ENCODE measurements at places on chromosomes 2 and 18.
A peak's percentile ranks its signal among the peaks of the same experiment; 100 is the strongest.

GRCh38 chr2:141927536-141927935 is 203.3 kb downstream of the LRP1B start:
- no peak for DNase-seq

- no peak for DNase-seq
Observed at GRCh38 chr2:4653991-4654390, 950.6 kb downstream of the DCDC2C start.

GRCh38 chr2:11155381-11156035 is at the start of gene SLC66A3:
Gene SLC66A3, plus strand, starts transcription at chr2:11155467. Its CDS starts 80 bp downstream, at chr2:11155547.
- DNase-seq = peak; percentile 73

DNA sequence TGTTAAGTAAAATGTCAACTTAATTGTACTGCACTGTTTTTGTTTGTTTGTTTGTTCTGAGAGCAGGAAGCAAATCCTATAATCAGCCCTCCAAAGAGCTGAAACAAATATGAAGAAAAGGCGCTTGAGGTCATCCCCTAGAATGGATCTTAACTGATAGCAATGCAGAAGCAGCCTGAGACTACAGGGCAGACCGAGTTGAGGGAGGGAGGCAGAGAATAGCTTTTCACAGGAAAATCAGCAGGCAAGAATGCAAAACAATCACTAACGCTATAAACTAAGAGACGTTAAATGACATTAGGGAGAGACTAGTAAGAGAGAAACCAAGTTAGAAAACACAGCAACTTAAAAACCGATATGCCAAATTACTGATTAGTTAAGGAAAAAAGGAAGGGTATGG is 37.2 kb downstream of the GALNT1 start:
- DNase-seq = no peak

DNA sequence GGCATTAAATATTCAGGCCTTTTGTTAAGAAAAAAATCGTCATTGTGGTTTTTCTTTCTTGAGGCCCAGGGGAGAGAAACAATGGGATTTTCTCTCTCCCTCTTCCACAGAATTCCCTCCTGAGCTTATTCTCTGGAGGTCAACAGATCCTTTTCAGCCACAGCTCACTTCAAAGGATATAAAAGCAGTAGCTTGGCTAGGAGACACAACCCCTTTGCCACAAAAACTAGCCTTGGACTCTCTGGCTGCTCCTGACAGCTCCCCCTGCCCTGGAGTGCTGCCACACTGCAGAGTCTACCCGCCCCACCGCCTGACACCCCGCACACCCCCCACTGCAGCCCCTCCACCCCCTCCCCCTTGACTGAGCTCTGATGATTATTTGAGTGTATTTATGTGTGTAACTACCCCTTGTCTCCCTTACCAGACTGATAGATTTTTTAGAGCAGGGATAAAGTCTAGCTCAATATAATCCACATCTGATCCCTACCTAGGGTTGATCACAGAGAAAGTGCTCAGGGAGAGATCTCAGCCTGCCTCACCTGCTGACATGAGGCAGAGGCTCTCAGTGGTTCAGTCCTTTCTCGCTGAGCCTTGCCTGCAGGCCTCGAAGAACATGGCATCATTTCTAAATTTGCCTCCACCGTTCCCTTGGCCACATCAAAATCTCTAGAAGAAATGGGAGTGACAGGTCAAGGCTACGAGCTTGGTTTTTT is 132.2 kb upstream of the SP5 start:
- no peak for DNase-seq

DNA sequence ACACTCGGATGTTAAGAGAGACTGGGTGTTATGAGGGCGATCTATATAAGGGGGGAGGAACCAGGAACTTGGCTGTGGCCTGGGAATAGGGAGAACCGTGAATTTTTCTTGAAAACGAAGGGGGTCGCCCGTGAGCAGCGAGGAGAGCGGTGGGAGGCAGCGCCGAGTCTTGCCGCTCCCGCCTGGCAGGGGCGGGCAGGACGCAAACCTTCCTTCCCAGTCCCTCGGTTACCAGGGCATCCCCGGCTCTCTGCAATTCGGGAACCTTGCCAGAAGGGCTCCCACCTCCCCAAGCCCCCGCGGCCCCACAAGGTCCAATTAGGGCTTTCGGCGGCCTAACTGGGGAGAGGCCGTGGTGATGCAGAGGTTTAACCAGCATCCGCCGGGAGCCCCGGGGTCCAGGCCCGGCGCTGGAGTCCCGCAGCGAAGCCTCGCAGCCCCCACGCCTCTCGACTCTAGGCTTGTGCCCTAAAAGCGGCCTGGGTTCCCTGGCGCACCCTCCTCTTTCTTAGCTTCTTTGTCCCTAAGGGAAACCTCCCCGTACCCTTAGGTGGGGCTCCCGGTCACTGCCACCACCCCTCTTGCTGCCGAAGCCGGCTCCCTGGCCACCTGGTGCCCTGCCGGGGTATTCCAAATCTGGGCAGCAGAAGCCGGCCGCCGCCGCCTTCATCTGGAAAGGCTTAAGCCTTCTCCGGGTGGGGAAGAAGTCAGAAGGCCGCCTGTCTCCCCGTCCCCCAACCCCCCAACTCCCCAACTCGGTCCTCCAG is 680 bp upstream of the FHOD3 start:
- no peak for DNase-seq

DNA sequence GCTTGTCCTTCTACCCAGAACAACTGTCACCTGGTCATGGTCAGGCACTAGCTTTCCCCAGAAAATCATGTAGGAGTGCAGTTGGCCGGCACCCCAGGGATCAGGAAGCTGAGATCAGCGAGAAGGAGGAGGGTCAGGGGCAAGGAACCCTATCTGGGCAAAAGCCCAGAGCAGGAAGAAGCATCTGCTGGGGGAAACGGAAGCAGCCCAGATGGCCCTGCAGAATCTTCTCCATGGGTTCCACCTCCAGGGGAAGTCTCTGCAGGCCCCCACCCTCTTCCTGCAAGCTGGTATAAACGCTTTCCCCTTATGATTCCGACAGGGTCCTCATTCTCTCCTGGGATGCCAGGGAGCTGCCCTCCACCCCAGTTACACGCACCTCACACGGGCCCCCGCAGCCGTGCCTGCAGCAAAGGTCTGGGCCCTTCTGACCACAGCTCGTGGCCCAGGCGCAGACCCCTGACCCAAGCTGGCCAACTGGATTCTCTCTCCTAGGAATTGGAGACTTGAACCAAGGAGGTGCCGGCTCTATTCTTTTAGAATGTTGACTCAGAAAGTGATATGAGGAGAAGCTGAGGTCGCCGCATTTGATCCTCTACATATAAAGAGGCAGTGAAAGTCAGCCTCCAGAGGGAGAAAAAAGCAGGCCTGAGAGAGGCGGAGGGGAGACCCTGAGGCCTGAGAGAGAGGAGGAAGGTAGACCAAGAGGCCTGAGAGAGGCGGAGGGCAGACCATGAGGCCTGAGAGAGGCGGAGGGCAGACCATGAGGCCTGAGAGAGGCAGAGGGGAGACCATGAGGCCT is 71.0 kb downstream of the STPG4 start:
- no peak for DNase-seq

GRCh38 chr18:64244571-64244970 is 95.7 kb upstream of the LINC00305 start:
- DNase-seq = no peak

DNA sequence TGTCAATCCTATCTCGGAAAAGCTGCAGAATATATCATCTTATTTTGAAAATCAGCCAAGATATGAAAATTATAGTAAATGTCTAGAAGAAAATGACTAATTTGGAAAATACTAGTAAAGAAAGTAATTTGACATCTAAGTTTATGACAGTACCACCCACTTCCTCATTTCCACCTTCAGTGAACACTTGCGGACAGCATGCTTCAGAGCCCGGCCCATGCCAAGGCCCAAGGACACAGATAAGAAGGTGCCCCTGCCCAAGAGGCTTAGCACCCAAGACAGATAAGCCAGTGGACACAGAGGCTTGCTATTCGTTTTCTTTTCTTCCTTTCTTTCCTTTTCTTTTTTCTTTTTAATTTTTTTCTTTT is 4.8 kb upstream of the KCNG2 start:
- peak; percentile 74 for DNase-seq

GRCh38 chr18:27685807-27686412 is 491.0 kb downstream of the CDH2 start:
- DNase-seq = no peak

DNA sequence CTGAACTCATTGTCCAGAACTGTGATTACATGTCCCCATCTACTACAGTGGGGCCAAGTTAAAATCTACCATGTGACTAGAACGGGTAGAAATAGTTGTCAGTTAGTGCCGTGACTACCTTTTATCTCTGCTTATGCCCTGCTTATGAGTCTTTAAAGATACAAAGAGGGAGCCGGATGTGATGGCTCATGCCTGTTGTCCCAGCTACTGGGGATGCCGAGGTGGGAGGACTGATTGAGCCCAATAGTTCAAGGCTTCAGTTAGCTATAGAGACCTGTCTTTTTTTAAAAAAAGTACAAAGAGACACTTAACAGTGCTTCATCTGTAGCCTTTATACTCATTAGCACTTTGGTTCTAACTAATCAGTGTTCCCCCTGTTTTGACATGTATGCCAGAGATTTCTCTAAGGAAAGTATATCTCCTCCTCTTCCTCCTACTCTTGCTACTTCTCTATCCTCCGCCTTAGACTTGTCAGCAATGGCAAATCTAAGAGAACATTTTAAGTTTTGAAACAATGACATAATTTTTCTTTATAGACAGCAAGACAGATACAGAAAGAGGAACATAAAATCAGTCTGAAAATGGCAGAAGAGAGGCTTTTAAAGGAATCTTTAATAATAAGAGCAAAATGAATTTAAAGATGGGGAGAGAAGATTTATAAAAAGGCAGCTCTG is 45.0 kb downstream of the NBEAL1 start:
- DNase-seq = no peak

DNA sequence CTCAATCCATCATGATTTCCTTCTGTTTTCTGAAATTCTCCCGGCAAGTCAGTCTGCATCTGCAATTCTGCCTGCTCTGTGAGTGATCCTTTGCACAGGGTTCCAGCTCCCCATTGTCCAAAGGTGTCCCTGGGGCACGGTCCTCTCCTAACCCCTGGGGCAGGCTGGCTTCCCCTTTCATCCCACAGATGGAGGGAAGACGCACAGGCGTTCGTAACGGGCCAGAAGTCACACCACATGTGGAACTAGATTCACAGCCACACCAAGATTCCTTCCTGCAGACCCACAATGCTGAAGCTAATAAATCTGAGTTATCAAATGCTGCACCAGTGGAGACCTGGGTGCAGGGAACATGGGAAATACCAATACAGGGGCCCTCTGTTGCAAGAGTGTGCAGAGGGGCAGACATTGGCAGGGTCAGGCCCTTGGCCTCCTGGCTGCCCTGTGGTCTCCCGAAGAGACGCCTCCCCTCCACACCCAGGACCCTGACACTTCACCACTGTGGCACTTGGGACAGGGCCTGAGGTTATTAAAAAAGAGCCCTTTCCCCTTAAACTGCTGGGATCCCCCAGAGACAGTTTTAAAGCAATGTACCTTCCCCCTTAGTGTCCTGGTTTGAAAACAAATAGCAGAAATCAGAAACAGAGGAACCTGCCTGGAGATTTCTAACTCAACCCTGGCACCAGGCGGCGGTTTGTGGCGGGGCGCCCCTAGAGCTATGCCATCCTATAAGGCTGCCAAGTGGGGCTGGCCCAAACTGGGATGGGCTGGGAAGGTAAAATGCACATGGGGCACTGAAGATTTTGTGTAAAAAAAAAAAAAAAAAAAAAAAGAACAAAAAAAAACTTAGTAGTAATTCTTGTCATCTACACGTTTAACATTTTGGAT is 15.4 kb downstream of the ZNF516 start:
- peak; percentile 31 for DNase-seq

- no peak for DNase-seq
Observed at GRCh38 chr18:44541781-44542180, 138.9 kb upstream of the SETBP1 start.

- no peak for DNase-seq
Observed at GRCh38 chr2:183543222-183543621, 419.0 kb downstream of the NUP35 start.

DNA sequence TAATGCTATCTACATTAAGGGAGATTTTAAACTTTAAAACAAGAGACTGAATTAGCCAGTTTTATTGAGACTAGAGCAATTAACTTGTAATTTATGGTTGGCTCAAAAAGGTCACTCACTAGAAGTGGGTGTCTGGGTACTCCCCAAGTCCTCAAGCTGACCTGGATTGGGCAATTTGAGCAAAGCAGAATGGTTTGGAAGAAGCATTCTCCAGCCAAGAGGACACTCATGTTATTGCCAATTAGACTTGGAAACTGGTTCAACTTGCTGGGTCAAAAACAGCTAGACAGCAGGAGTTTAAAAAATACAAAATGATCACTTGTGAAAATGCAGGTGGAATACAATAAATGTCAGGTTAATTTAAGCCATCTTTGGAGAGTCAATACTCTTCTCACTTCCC is 29.5 kb upstream of the MYO1B start:
- DNase-seq = no peak

DNA sequence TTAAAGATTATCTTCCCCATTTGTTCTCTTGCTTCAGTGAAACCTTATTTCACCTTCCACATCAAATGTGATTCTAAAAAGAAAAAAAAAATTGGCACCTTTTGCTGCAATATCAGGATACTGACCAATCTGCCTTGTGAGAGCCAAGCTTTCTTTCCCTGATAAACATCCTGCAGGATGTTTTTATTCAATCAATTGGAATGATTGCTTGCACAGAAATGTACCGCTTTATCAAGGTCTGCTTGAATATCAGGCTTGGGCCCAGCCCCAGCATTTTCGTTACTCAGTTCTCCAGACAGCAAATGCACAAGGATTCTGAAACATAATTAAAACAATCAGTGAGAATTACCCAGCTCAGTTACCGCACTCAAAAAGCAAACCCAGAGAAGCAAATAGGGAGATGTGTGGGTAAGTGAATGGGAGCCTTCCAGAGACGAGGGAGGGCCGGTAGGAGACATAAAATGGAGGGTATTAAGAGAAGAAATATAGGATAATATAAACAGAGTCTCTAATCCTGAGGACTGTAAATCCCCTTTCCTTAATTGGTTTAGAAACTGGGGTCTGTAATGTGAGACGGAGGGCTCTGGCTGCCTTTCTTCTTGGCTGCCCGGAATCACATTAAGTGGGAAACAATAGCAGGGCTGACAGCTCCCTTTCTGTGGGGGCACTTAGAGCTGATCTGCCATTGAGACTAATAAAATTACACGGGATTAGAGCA is 291.8 kb downstream of the ICOS start:
- no peak for DNase-seq

DNA sequence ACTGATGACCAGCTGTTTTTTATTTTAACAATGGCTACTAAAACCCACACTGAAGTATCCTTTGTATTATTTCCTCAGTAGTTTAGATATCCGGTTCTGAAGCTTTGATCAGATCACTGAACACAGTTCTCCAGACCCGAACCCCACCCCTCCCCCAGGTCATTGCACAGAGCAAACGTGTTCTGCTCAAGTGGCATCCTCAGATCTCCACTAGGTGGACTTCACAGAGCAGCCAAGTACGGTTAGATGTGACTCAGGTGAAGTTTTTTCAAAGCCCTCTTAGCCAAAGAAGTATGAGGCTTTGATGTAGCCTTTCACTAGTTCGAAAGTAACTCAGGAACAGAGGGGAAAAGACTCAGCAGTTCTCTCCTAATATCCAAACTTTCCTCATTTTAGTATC is 142.7 kb upstream of the NRP2 start:
- DNase-seq = no peak

Measured in CD14-positive monocyte (primary cell).